ENCODE measurements at places on chromosomes 4 and X. TPM values are rescaled to one million over a fixed set of nuclear protein-coding genes. Genes with fewer than 3 reads are reported as not detected.

NSUN7 gene
- 2.1 TPM for total RNA-seq

DNA sequence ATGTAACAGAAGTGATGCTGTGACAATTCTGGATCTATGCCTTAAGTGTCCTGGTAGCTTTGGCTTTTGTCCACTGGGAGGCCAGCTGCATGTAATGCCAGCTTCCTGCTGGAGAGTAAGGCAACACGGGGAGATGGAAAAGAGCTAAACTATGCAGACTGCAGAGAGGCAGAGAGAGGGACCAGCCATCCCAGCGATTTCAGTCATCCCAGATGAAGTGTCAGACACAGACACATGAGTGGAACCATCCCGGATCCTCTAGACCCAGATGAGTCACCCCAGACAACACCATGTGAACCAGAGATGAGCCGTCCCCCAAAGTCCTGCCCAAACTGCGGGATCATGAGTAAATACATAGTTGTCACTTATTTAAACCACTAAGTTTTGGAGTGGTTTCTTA is 14.6 kb downstream of the SRPX start:
- H3K27ac ChIP-seq, result no peak overlapping the region
- DNase-seq, result peak; percentile 58
- no peaks in the 10 kb centered on the region for H3K27me3 ChIP-seq

DNA sequence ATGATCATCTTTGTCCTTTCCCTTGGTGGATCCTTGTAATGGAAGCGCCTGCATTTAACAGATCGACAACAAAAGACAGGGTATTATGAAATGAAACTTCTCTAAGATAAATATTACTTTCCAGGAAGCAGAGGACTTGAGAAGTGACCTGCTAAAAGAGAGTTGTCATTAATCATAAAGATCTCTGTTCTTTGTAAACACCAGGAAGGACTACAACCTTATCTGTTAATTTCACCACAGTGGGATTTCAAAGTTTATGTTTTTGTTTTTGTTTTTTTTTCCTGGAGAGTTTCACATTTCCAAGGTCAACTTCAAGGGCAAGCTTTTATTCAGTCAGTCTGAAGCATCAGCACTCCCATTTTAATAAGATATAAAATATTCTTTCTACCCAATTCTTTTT is 170.9 kb downstream of the RCHY1 start:
- no peak overlapping the region for H3K4me3 ChIP-seq
- no peaks in the 10 kb centered on the region for H3K36me3 ChIP-seq
- no peak for DNase-seq
- H3K27me3 ChIP-seq, result no peaks in the 10 kb centered on the region
- H3K4me1 ChIP-seq, result peaks cover 8% of the 10 kb centered on the region

- no peak for DNase-seq
- no peaks in the 10 kb centered on the region for H3K27me3 ChIP-seq
- H3K27ac ChIP-seq, result no peak overlapping the region
- H3K4me3 ChIP-seq, result no peak overlapping the region
These were observed 13.7 kb upstream of the TMPRSS11B start for GRCh38 chr4:68259191-68259590.

GRCh38 chr4:90546114-90546513 is 418.9 kb downstream of the CCSER1 start:
- DNase-seq, result no peak
- no peak overlapping the region for H3K4me3 ChIP-seq
- no peaks in the 10 kb centered on the region for H3K4me1 ChIP-seq
- H3K27ac ChIP-seq, result no peak overlapping the region

- H3K36me3 ChIP-seq, result no peaks in the 10 kb centered on the region
- H3K4me1 ChIP-seq, result no peaks in the 10 kb centered on the region
- no peak overlapping the region for H3K27ac ChIP-seq
- no peak for DNase-seq
- no peaks in the 10 kb centered on the region for H3K27me3 ChIP-seq
- H3K4me3 ChIP-seq, result no peak overlapping the region
These were observed 48.3 kb downstream of the STBD1 start for GRCh38 chr4:76354517-76355473.

DNA sequence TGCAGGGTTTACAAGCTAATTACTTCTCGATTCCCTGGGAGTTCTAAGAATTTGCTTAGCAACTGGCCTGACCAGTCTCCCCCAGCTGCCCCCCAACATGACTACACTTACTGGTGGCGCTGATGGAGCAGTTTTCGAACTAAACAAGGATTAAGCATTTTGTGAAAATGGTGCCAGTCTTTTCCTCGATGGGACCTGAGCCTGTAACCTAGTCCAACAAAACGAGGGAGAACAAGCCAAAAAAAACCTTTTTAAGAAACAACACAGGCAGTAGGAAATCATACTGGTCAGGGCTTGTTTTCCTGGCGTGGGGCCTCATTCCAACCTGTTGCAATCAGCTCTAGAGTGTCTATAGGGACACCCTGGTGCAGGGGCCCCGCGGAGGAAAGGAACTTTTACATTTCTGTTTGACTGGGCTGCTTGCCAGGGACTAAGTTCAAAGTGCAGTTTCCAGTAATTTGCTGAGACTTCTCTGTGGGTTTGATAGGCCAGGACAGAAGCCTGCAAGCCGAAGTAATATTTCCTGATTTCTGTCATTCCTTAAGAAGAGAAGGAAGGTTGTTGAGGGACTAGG is 158.7 kb downstream of the SPRY1 start:
- H3K4me3 ChIP-seq, result no peak overlapping the region
- peak overlapping the region; percentile 23 for H3K27ac ChIP-seq
- DNase-seq, result peak; percentile 87
- no peaks in the 10 kb centered on the region for H3K27me3 ChIP-seq
- no peaks in the 10 kb centered on the region for H3K36me3 ChIP-seq
- H3K4me1 ChIP-seq, result peaks cover 31% of the 10 kb centered on the region

AREG gene
- total RNA-seq, result 1.5 TPM

DNA sequence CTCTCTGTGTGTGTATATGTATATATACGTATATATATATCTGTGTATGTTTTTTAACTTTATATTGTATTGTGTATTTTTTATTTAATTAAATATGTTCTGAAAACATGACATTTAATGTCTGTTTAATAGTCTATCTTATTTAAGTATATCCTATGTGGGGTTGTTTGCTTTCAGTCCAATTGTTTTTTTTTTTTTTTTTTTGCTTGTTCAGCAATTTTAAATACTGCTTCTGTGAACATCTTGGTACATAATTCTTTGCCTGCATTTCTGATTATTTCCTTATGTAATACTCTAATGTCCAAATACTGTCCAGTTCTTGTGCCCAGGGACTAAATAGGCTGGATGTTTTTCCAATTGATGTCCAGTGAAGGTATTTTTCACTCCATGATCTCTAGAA is 45.1 kb upstream of the MAD2L1 start:
- no peaks in the 10 kb centered on the region for H3K27me3 ChIP-seq
- no peak overlapping the region for H3K27ac ChIP-seq
- H3K4me3 ChIP-seq, result no peak overlapping the region
- no peaks in the 10 kb centered on the region for H3K36me3 ChIP-seq

DNA sequence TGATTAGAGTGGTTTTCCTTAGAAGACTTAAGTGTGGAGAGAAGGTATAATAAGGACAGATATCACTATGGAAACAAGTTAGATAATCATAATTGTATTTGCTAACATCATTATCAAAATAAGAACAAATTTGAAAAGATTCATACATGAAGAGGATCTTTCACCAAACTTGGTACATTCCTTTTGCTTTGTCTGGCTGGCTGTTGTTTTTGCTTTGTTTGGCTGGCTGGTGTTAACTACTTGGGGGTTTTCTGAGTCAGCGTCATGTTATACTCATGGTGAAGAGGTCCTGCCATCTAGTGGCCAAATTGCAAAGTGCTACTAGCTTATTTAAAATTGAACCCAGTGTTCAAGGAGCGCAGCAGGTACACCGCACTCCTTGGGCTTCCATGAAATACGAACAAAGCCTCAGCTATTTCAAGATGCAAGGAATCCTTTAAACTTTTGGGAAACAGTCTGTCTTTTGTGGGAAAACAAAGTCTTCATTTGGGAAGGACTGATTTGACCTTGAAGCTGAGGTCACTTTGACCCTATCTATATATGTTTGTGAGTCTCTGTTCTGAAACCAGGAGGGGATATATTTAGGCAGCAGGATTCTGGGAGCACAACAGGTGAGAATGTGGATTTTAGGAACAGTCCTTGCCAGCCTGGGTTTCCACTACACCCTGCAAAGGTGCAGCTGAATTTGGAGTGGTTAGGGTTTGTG is 129.7 kb downstream of the PLS3 start:
- DNase-seq, result peak; percentile 77
- no peaks in the 10 kb centered on the region for H3K27me3 ChIP-seq
- H3K4me1 ChIP-seq, result peaks cover 5% of the 10 kb centered on the region
- H3K36me3 ChIP-seq, result no peaks in the 10 kb centered on the region

- H3K27ac ChIP-seq, result no peak overlapping the region
- H3K4me1 ChIP-seq, result no peaks in the 10 kb centered on the region
- no peak overlapping the region for H3K4me3 ChIP-seq
- H3K27me3 ChIP-seq, result no peaks in the 10 kb centered on the region
These were observed 80.5 kb upstream of the LNX1 start for GRCh38 chr4:53671757-53672156.

- DNase-seq, result no peak
- no peaks in the 10 kb centered on the region for H3K36me3 ChIP-seq
- H3K4me3 ChIP-seq, result no peak overlapping the region
- H3K4me1 ChIP-seq, result peaks cover 15% of the 10 kb centered on the region
These were observed 15.2 kb downstream of the RGS12 start for GRCh38 chr4:3307891-3308575.

GRCh38 chrX:118114971-118115370 is 1.6 kb downstream of the KLHL13 start:
- no peaks in the 10 kb centered on the region for H3K27me3 ChIP-seq
- peaks cover 4% of the 10 kb centered on the region for H3K4me1 ChIP-seq
- H3K4me3 ChIP-seq, result no peak overlapping the region
- no peak overlapping the region for H3K27ac ChIP-seq

MID1 gene
- total RNA-seq, result 16.8 TPM

GRCh38 chr4:35757836-35758235 is 486.5 kb downstream of the ARAP2 start:
- H3K27me3 ChIP-seq, result no peaks in the 10 kb centered on the region
- H3K27ac ChIP-seq, result no peak overlapping the region
- H3K36me3 ChIP-seq, result no peaks in the 10 kb centered on the region
- no peak overlapping the region for H3K4me3 ChIP-seq

SORCS2 gene
- total RNA-seq, result 25.7 TPM

DNA sequence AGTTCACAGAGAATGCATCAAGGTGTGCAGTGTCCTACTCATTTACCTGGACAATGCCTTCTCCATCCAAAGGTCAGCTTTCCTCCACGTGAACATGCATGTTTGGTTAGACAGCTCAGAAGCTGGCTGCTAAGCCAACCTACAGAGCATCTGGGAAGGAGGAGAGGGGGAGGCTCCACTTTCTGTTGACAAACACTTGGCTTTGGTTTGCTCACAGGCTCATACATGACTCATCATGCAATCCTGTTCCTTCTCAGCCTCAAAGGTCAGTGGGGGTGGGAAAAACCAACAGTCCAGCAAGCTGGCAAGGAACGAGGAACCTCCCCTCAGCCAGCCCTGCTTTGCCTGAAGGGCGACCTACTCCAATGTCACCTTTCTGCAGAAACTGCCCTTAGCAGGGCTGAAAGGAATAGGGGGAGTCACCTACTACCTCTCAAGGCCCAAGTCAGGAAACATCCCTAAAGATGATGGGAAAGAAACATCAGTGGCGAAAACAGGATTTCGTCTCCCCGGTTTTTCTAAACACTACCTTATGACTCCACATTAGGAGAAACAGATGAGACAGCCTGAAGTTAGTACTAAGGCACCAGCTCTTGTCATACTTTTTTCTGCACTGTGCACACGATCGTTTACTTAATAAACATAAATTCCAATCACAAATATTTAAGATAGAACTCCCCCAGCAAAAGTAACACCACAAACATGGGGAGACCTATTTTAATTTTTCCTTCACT is 37.9 kb downstream of the RELL1 start:
- H3K4me3 ChIP-seq, result no peak overlapping the region
- peaks cover 5% of the 10 kb centered on the region for H3K36me3 ChIP-seq

DNA sequence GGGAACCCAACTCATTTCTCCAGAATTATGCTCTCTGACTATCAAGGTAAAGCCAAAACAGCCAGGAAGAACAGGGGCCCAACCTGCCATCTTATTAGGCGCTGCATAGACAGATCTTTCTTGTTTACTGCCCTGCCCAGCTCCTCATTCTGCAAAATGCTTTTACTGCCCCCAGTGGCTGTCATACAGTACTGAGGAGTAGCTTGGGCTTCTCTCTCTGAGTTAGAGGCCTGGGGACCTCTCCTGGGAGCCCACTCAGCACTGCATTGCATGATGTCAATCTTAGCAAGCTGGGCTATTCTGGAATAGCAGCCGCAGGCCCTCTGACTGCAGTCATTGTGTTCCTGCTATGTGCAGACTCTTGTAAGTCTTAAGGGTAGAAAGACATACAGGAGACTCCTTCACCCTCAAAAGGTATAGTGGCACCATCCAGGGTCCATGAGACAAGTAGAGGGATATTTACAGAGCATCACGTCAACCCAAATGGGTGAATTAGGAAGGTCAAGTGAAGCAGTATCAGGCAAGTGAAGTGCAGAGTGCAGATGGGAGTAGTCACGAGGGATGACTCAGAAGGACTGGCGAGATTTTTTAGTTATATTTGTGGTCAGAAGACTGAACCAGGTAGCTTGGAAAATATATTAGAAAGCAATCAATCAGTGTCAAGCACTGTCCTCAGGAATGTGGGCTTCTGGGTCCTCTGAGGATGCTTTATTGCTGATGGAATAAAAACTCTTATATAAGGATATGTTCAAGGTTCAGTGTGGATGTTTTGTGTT is 294.1 kb upstream of the SFRP2 start:
- H3K27ac ChIP-seq, result no peak overlapping the region
- peak; percentile 66 for DNase-seq
- peaks cover 11% of the 10 kb centered on the region for H3K4me1 ChIP-seq
- H3K36me3 ChIP-seq, result no peaks in the 10 kb centered on the region

ITIH6 gene
- total RNA-seq, result not detected

- H3K36me3 ChIP-seq, result no peaks in the 10 kb centered on the region
- DNase-seq, result no peak
- no peak overlapping the region for H3K27ac ChIP-seq
- H3K4me1 ChIP-seq, result peaks cover 24% of the 10 kb centered on the region
These were observed 3.1 kb upstream of the CLCN3 start for GRCh38 chr4:169617306-169617705.

FHIP1A gene
- 4.1 TPM for total RNA-seq

DNA sequence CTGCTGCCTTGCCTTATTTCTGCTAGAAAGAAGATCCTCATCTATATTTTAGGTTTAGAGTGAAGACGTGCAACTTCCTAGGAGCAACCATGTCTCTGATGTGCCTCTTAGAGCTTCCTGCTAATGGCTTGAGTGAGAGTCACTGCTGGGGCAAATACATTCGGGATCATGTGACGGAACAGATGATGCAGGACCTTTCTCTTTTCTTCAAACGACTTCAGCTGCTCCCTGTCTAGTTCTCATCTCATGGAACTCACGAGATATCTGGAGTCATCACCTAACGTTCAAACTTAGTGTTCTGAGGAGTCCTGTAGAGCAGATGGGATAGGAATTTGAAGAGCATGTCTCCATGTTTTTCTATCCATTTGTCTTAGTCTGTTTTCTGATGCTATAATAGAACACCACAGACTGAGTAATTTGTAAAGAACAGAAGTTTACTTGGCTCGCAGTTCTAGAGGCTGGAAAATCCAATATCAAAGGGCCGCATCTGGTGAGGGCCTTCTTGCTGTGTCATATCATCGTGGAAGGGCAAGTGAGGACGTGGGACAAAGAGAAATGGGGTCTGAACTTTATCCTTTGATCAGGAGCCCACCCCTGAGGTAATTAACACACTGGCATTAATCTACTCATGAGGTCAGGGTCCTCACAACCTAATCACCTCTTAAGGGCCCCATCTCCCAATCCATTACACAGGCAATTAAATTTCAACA is 43.5 kb upstream of the SCRG1 start:
- peak; percentile 39 for DNase-seq
- no peak overlapping the region for H3K4me3 ChIP-seq
- H3K27ac ChIP-seq, result no peak overlapping the region
